ENCODE measurements at places on chromosomes 3 and 15. TPM values are rescaled to one million over a fixed set of nuclear protein-coding genes. Genes with fewer than 3 reads are reported as not detected.

The PARL gene
- 39.2 TPM for polyA plus RNA-seq

The FURIN gene
- 36.1 TPM for polyA plus RNA-seq

The CHRD gene
- polyA plus RNA-seq, result 18.1 TPM

The REC114 gene
- not detected for polyA plus RNA-seq

The AGBL1 gene
- polyA plus RNA-seq, result not detected

The SNTN gene
- polyA plus RNA-seq, result not detected

The RTP3 gene
- polyA plus RNA-seq, result not detected

The GOLGA8S gene
- 2.0 TPM for polyA plus RNA-seq

The SEMA5B gene
- polyA plus RNA-seq, result 24.8 TPM

The TRIM42 gene
- not detected for polyA plus RNA-seq

The ALDH1L1 gene
- 0.25 TPM for polyA plus RNA-seq

The NAALADL2 gene
- 3.4 TPM for polyA plus RNA-seq

The PLA2G4D gene
- 0.28 TPM for polyA plus RNA-seq

DNA sequence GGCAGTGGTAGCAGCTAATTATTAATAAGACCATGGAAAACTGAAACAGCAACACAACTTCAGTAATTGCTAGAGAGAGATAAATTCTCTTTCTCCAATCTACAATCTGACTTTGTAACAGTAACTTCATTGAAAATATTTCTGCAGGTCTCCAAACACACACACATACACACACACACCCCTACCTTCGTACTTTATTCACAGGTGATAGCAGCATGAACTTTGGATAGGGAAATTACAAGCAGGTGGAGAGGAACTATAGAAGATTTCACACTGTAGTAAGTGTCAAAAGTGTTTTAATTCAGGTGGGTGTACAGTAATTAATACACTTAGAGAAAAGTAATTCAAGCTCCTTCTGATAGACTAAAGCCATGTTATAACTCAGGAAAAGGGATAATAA is 587.5 kb downstream of the TUSC7 start:
- no peak for DNase-seq

DNA sequence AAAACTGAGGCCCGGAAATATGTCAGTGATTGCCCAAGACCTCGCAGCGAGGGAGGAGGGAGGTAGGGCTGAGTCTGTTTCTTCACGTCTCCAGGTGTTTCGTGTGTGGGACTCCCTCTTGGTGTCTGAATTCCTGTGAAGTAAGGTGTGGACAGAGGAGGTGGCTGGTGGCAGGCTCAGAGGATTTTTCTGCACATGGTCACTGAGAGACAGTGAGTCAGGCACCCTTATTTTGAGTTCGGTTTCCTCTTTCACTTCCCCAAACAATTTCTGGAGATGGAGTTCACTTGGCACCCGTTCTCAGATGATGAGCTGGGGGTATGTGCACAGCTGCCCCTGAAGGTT is 46.3 kb upstream of the VPS8 start:
- DNase-seq, result no peak

DNA sequence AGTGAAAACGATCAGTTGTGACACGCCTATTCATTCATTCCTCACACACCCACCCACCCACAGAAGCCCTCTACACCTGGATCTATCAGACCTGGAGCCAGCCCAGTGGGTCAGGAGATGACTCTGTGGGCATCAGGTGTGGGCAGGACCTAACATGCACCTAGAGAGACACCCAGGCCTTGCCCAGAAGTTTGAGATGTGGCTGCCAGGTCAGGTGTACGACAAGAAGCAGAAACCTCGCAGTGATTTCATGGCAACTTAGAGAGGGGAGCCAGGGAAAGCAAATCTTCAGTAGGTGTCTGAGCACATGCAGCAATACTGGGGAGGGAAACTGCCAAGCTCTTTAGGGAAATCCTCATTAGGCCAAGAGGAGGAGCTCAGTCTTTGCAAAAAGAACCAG is 264.7 kb upstream of the ROPN1 start:
- DNase-seq, result no peak

- DNase-seq, result peak; percentile 89
Observed at GRCh38 chr15:77633134-77633912, 611 bp upstream of the LINGO1 start.

- DNase-seq, result no peak
Observed at GRCh38 chr3:60609446-60609845, 641.8 kb downstream of the FHIT start.

DNA sequence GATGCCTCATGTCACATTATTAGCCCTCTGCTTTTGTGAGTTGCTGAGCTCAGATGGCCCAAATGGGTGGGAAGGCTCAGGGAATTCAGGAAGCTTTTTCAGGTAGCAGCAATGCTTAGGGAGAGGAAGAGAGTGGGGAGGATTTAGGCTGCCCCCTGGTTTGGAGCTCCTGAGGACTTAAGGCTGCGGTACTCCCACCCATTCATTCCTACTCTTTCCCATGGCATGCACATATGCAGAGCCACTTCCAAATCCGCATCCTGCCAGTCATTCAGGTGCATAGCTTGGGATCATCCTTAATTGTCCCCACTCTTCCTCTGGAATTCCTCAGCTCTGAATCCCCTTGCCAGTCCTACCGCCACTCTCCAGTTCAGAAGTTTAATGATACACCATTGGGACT is 343.1 kb upstream of the FRG2C start:
- DNase-seq, result no peak

GRCh38 chr15:57158589-57158988 is 217.7 kb upstream of the CGNL1 start:
- peak; percentile 37 for DNase-seq

GRCh38 chr15:80432345-80432702 is 28.1 kb downstream of the ARNT2 start:
- no peak for DNase-seq

DNA sequence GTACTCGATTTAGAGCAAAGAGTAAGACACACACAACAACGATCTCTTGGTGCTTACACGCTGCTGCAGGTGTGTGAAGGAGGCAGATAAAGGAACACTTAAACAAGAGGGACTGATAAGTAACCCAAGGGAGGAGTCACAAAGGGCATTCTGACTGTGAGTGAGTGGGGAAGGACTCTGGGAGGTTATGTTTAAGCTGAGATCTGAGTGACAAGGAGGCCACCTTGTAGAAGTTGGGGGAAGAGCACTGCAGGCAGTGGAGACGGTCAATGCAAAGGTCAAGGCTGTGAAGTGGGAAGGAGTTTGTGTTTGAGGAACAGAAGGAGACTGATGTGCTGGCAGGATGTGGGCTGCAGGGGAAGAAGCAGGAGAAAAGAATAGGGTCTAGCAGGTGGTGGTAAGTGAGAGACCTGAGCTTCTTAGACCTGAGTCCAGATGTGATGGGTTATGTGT is 63.1 kb downstream of the LPP start:
- DNase-seq, result no peak

- DNase-seq, result peak; percentile 49
Observed at GRCh38 chr15:83207009-83207659, 489 bp downstream of the HDGFL3 start.

DNA sequence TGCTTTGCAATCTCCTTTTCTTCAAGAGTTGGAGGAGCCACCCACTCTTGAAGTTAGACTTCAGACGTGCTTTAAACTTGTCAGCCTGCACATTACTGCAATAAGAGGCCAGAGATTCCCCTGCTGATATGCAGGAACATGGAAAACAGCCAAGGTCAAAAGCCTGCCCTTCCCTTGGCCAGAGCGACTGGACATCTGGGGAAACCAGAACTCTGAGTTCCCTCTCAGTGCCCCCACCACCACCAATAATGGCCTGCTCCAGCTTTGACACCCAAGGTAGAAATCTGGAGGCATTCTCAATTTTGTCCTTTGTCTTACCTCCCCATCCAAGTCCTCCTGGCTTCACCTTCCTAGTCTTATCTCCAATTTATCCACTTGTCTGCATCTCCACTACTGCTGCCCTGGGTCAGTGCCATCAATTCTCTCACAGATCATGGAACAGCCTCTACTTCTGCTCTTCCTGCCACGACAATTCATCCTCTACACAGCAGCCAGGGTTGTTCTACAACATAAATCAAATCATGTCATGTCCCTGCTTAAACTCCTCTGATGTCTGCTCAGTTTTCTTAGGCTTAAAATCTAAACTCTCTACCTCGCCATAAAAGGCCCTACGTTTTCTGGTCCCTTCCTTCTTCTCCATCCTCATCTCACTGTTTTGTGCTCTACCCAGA is 191.6 kb upstream of the WNT5A start:
- DNase-seq, result no peak

DNA sequence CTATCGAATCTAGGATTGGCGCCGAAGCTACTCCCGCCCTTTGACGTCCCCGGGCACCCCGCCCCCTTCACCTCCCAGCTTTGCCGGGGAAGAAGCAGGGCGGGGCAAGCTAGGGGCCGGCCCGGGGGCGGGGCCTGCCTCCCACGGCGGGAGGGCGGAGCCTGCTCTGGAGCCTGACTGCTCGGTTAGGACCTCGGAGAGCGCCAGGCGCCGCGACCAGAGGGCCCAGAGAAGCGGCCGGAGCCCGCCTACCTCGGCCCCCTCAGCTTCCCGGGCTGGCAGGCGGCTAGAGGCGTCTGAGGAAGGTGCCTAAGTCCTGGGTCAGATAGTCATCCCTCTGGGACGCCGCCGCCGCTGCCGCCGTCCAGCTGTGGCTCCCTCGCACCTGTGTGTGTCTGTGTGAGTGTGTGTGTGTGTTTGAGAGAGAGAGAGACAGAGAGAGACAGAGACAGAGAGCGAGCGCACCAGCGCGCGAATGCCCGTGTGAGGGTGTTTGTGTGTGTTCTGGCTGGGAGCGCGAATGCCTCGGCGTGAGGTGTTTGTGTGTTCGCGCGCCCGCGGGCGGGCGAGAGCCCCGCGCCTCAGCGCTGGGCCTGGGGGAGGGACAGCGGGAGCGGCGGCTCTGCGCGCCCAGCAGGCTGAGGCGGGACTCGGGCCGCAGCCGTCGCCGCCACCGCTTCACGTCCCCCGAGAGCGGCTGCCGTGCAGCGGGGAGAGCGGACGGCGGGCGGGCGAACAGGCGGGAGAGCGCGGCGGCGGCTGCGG is at the start of gene STXBP5L:
Gene STXBP5L (plus strand): TSS at position 176 of the 765 bp plus-strand sequence. CDS start 1,374 bp downstream, outside the sequence.
- peak; percentile 38 for DNase-seq

DNA sequence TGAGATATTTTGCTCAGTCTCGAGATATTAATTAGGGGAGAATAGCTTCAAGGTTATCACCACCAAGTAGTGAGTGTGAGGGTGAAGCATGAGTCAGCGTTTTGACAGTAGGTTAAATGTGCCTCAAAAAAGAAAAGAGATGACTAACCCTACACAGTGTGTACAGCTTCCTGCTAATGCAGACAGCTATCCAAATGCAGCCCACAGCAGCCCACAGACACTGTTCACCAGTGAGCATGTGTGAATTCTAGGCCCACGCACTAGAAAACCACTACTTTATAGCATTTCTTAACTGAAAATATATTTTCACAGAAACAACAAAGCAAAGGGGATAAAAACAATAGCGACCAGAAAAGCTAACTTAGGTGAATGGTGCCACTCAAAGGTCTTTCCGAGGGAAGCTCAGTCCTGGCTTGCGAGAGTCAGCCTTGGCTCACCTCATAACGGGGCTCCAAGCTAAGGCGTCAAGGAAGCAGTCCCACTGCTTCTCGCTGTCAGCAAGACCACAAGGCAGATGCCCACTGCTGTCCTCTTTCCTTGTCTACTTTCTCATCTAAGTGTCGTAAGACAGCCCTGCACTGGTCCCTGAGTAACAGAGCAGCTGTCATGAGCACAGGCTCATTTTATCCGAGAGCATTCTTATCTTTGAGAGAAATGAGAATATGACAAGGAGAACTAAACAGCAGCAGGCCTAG is 47.6 kb downstream of the TXNRD3 start:
- DNase-seq, result no peak

DNA sequence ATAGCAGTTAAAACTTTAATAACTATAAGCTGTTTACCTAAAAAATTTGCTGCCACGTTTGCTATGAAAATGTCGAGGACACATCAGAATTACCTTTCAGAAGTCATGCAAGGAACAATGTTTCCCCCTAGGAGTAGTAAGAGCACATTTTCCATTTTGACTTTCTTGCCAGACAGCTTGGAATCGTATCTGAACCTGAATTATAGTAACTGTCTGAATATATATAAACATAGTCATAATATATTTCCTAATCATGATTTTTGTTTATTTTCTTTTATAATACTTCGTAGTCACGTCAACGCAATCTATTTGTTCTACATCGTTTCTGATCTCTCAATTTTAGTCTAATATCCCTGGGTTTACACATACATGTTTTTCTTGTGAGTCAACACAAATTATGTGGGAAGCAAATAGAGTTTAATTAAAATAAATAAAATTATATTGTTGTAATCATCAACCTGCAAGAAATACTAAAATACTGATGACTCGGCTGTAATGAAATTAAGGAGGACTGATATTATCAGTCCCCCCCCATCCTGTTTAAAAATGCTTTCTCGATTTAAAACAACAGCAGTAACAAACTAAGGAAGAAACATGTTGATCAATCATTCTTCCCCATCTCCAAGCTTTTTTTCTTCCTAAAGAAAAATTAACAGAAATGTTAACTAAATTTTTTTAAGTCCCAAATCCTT is 78.4 kb downstream of the MME start:
- DNase-seq, result peak; percentile 20

GRCh38 chr15:75479670-75480069 is 28.2 kb upstream of the SIN3A start:
- no peak for DNase-seq

DNA sequence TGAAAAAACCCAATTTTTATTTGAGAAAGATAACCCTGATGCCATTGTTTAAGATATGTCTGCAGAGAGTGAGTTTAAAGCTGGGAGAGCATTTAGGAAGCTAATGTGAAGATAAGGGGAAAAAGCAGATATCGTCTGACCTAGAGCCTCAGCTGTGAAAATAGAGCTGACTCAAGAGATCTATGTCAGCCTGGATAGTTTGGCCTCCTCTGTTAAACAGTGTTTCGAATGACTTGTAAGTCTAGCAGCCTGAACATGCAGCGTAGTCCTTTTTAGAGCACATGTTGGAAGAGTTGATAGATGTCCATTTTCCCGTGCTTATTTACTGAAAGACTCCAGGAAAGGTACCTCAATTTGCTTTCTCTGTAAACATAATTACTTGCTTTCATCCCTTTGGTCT is 48.1 kb downstream of the ALCAM start:
- no peak for DNase-seq

GRCh38 chr3:58434168-58434504 is 504 bp upstream of the PDHB start:
- no peak for DNase-seq

- DNase-seq, result peak; percentile 23
Observed at GRCh38 chr15:101320501-101321052, 25.5 kb upstream of the SNRPA1 start.

DNA sequence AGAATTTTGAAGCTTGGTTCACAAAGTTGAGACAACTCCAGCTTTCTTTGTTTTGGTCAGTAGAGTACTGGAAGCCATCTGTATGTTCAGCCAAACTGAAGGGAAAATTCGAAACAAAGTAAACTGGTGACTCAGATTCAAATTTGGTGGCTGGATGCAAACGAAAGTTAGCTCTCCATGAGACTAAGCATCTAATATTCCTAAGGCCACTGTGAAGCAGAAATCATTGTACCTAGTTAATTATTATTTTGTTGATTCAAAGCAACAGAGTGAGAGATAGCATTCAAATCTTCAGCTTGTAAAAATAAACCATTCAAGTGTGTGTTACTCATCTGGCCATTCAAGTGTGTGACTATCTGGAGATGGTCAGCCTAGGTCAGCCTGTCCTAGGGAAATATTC is 42.1 kb downstream of the NR2F2 start:
- no peak for DNase-seq

Measured in muscle of arm (tissue), 14 donors.